ENCODE measurements at places on chromosomes 16 and 17. TPM values are rescaled to one million over a fixed set of nuclear protein-coding genes. Genes with fewer than 3 reads are reported as not detected.

The OR1G1 gene
- not detected for total RNA-seq

The TUBB3 gene
- 3.6 TPM for total RNA-seq

The HNF1B gene
- not detected for total RNA-seq

The SLC7A5 gene
- 220 TPM for total RNA-seq

GRCh38 chr16:711548-712320 lies 3.2 kb upstream of the METRN start:
- peak; percentile 84 for DNase-seq
- no peak overlapping the region for H3K4me3 ChIP-seq
- H3K4me1 ChIP-seq, result peaks cover 8% of the 10 kb centered on the region
- no peaks in the 10 kb centered on the region for H3K36me3 ChIP-seq

- H3K4me3 ChIP-seq, result no peak overlapping the region
- no peaks in the 10 kb centered on the region for H3K36me3 ChIP-seq
- no peak overlapping the region for H3K27ac ChIP-seq
- no peak for DNase-seq
- H3K27me3 ChIP-seq, result no peaks in the 10 kb centered on the region
Observed at GRCh38 chr16:82111944-82112343, 58.1 kb downstream of the MPHOSPH6 start.

GRCh38 chr17:70369391-70369790 lies 200.1 kb downstream of the KCNJ2 start:
- H3K27ac ChIP-seq, result no peak overlapping the region
- no peaks in the 10 kb centered on the region for H3K36me3 ChIP-seq

GRCh38 chr16:88854306-88855111 lies 2.2 kb downstream of the GALNS start:
- no peaks in the 10 kb centered on the region for H3K27me3 ChIP-seq
- peaks cover 1% of the 10 kb centered on the region for H3K36me3 ChIP-seq
- H3K4me1 ChIP-seq, result peaks cover 30% of the 10 kb centered on the region
- H3K4me3 ChIP-seq, result no peak overlapping the region

DNA sequence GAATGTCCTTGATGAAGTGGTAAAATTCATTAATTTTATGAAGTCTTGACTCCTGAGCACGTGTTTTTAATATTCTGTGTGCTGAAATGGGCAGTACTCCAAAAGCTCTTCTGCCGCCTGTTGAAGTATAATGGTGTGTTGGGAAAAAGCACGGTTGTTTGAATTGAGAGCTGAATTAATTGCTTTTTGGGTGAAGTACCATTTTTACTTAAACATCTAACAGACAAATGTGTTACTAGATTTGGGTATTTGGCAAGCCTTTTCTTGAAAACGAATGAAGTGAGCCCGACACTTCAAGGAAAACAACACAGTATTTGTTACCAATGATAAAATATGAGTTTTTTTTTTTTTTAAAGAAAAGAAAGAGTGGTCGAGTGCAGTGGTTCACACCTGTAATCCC lies 22.5 kb downstream of the WWP2 start:
- H3K4me3 ChIP-seq, result no peak overlapping the region
- H3K4me1 ChIP-seq, result peaks cover 5% of the 10 kb centered on the region
- no peak overlapping the region for H3K27ac ChIP-seq
- no peak for DNase-seq

DNA sequence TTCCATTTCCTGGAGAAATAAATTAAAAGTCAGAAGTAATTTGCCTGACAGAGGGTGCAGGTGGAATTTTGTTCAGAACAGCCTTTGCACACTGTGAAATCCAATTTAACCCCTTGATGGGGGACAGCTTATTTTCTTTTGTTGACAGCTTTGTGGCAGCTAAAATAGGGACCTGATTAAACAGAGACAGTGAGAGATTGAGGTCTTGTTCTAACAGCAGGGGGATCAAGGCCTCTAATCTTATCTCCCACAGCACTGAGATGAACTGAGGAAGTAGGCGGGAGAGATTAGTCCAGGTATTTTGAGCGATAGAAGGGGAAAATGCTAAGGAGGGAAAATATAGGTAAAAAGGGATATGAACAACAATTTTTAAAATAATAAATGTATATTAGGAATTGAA lies 1491.4 kb upstream of the GOT2 start:
- H3K4me1 ChIP-seq, result no peaks in the 10 kb centered on the region
- no peaks in the 10 kb centered on the region for H3K27me3 ChIP-seq
- no peak overlapping the region for H3K27ac ChIP-seq
- no peaks in the 10 kb centered on the region for H3K36me3 ChIP-seq
- no peak overlapping the region for H3K4me3 ChIP-seq

DNA sequence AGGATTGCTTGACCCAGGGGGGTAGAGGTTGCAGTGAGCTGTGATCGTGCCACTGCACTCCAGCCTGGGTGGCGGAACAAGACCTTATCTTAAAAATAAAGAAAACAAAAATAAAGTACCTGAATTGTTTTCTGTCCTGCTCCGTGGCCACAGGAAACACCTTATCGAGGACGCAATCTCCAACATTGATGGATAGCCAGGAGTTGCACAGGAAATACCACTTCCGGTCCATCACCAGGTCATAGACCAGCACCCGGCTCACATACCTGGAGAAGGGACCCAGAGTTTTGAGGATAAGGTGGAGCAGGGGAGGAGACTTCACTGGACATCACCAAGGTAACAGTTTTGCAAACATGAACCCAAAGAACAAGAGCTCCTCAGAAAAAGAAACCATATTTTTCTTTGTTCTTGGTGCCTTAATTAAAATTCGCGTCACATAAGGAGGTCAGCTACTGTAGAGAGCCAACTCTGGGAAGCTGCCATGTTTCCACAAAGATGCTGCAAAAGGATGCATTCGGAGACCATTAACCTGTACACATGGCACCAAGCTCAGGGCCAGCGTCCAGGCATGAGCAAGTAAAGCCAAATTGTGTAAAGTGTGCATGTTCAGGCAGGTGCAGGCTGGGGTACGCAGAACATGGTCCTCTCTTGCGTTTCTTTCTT lies 55.6 kb upstream of the GCSH start:
- H3K4me1 ChIP-seq, result no peaks in the 10 kb centered on the region
- H3K27me3 ChIP-seq, result no peaks in the 10 kb centered on the region
- no peak overlapping the region for H3K4me3 ChIP-seq
- no peaks in the 10 kb centered on the region for H3K36me3 ChIP-seq
- no peak overlapping the region for H3K27ac ChIP-seq
- DNase-seq, result no peak

DNA sequence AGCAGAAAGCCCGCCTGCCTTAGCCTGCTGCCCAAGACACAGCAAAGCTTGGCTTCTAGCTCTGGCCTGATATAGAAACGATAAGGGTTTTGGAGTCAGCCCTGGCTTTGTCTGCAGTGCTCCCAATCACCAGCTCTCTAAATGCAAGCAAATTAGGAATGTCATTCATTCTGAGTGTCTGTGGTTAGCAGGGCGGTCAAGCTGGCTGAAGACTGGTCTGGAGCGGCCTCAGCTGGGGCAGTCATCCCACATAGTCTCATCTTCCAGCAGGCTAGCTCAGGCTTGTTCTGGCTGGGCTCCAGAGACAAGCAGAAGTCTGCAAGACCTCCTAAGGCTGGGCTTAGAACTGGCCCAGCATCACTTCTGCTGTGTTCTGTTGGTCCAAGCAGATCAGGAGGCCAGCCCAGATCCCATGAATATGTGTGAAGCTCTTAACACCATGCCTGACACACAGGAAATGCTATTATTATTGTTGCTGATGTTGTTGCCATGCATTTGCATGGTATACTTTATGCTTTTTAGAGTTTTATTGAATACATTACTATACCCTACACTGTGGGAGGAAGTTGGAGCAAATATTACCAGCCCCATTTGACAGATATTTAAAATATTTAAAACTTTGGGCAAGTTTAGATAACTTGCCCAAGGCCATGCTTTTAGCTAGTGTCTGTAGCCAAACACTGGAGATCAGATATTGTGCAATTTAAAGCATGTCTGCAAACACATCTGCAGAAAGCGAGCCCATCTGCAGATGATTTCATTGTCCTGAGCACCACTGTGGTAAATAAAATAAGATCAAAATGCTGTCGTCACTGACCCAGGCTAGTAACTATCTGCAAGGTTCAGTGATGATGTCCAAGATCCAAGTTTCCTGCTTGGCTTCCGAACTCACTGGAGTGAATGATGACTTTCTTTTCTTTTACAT lies 24.8 kb downstream of the TMC7 start:
- no peak overlapping the region for H3K27ac ChIP-seq
- H3K36me3 ChIP-seq, result no peaks in the 10 kb centered on the region
- DNase-seq, result no peak
- no peaks in the 10 kb centered on the region for H3K4me1 ChIP-seq

DNA sequence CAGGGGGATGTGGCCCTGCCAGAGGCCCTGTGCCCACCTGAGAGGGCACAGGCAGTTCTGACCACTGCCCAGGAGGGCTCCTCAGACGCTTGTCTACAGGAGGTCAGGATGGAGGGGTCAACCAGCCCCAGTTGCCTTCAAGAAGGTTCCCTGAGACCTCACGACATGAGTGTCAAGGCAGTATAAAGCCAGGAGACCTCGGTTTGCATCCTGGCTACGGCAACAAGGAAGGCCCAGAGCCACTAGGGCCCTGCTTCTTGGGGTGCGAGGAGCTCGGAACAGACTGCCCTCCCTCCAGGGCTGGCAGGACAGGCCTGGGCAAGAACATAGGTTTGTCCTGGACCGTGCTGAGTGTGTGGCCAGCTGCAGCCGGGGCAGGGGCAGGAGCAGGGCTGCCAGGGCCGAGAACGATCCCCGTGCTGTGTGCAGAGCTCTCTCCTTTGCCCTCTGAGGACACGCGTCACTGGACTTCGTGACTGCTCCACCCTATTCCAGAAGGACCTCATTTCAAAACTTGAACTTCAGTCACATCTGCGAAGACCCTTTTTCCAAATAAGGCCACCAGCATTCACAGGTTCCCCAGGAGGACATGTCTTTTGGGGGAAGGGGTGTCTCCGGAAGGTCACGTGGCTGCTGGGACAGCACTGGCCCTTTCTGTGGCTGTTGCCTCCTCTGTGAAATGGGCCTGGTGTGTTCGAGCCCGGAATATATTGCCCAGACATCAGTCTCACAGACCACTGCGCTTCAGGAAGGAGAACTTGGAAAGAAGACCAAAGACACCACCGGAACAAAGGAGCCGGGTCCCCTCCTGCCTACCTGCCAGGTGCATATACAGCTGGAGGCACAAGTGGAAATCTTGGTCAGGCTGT lies 27.7 kb downstream of the SLC7A5 start:
- H3K27ac ChIP-seq, result no peak overlapping the region
- no peak for DNase-seq
- no peaks in the 10 kb centered on the region for H3K27me3 ChIP-seq
- peaks cover 4% of the 10 kb centered on the region for H3K4me1 ChIP-seq

- H3K36me3 ChIP-seq, result peaks cover 45% of the 10 kb centered on the region
- H3K4me3 ChIP-seq, result no peak overlapping the region
- H3K27me3 ChIP-seq, result no peaks in the 10 kb centered on the region
- peak overlapping the region; percentile 16 for H3K27ac ChIP-seq
- DNase-seq, result peak; percentile 80
Observed at GRCh38 chr16:84088695-84089395, 27.9 kb downstream of the MBTPS1 start.

DNA sequence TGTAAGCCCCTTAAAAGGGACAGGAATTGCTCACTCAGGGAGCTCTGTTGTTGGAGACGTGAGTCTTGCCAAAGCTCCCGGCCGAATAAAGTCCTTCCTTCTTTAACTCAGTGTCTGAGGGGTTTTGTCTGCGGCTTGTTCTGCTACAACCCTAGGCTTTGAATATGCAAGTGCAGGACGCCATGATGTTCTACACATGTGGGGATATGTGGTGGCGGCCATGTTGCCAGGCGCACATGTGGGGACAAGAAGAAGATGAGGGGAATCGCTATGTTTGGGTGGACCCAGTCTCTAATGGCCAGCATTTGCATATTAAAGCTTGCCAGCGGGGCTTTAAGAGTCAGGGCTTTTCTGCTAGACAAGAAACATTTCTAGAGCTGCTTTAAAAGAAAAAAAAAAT lies 96.8 kb upstream of the CA10 start:
- no peak overlapping the region for H3K27ac ChIP-seq
- H3K4me3 ChIP-seq, result no peak overlapping the region
- no peaks in the 10 kb centered on the region for H3K36me3 ChIP-seq
- H3K27me3 ChIP-seq, result no peaks in the 10 kb centered on the region
- no peaks in the 10 kb centered on the region for H3K4me1 ChIP-seq
- no peak for DNase-seq

- no peak overlapping the region for H3K4me3 ChIP-seq
- peaks cover 3% of the 10 kb centered on the region for H3K27me3 ChIP-seq
- no peak overlapping the region for H3K27ac ChIP-seq
- H3K36me3 ChIP-seq, result no peaks in the 10 kb centered on the region
Observed at GRCh38 chr16:2825049-2825742, 4.9 kb upstream of the ZG16B start.

GRCh38 chr16:57123216-57123973 lies 31.0 kb downstream of the CPNE2 start:
- H3K27me3 ChIP-seq, result no peaks in the 10 kb centered on the region
- peaks cover 45% of the 10 kb centered on the region for H3K4me1 ChIP-seq
- DNase-seq, result no peak

DNA sequence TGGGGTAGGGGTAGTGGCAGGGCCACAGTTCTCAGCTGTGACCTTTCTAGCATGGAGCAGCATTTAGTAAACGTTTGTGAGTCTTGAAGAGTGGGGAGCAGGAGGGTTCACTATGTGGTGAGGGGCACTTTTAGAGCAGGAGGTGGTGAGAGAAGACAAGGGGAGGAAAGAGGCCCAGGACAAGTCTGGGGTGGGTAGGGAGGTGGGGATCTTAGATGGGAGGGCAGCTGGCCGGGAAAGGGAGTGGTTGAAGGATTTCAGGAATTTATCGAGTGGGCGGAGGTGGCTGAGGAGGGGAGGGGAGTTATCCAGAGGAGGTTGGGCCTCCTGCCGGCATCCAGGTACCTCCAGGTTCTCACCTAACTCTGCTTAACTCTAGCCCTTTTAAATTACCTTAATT lies 1.9 kb downstream of the CLEC16A start:
- H3K4me1 ChIP-seq, result peaks cover 58% of the 10 kb centered on the region
- peaks cover 1% of the 10 kb centered on the region for H3K36me3 ChIP-seq
- no peak overlapping the region for H3K27ac ChIP-seq
- DNase-seq, result no peak

DNA sequence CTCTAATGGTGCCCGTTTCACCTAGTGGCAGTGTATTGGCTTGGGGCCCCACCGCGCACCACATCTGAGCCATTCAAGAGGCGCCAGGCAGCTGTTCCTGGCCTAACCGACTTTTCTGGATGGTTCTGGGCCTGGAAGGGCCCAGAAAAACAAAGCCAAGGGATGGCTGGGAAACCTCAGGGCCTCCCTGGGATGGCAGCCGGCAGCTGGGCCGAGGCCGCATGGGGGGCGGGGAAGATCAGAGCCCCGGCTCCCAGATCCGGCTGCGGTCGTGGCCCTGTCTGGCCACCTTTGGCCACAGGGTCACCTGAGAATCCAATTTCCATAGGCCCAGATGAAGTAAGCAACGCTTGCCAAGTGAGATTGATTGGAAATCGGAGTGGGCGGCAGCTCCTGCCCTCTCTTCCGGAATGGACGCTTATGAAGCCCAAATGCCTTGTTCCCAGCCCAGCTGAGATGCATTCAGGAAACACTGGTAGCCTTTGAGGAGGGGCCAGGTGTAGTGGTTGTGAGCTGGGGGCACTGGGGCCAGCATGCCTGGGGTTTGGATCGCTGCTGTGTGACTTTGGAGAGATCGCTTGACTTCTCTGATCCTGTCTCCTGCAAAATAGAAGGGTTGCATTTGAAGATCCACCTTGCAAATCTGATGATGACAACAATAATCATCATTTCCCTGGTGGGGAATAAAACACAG lies 163.8 kb upstream of the GSE1 start:
- H3K27ac ChIP-seq, result no peak overlapping the region
- H3K4me1 ChIP-seq, result peaks cover 15% of the 10 kb centered on the region
- no peaks in the 10 kb centered on the region for H3K36me3 ChIP-seq

- H3K27ac ChIP-seq, result no peak overlapping the region
- no peaks in the 10 kb centered on the region for H3K27me3 ChIP-seq
- H3K36me3 ChIP-seq, result peaks cover 69% of the 10 kb centered on the region
- no peak overlapping the region for H3K4me3 ChIP-seq
- DNase-seq, result no peak
- H3K4me1 ChIP-seq, result peaks cover 6% of the 10 kb centered on the region
Observed at GRCh38 chr16:8905168-8905762, 23.1 kb downstream of the LITAFD start.

All from activated CD8-positive, alpha-beta memory T cell treated with anti-CD3 and anti-CD28 coated beads, Interleukin-2, amount 10 ng/mL, durations not matched to agents 7 days and 5 days (primary cell).